ENCODE measurements at places on chromosomes 6 and 20. TPM values are rescaled to one million over a fixed set of nuclear protein-coding genes. Genes with fewer than 3 reads are reported as not detected.

The CDH4 gene
- 0.11 TPM for total RNA-seq

The PLCG1 gene
- 387 TPM for total RNA-seq

The NMBR gene
- total RNA-seq: not detected

The GABRR1 gene
- not detected for total RNA-seq

The ZNF334 gene
- 0.19 TPM for total RNA-seq

The HLA-DPA1 gene
- total RNA-seq: 19.9 TPM

Data from CD4-positive, alpha-beta T cell (primary cell).